Omental fat pad (tissue), 4 donors: ENCODE measurements at places on chromosomes 7 and 10. TPM values are rescaled to one million over a fixed set of nuclear protein-coding genes. Genes with fewer than 3 reads are reported as not detected.

- no peak for DNase-seq
Measured at GRCh38 chr10:120929166-120929565, 78.0 kb downstream of the WDR11 start.

GRCh38 chr7:44289341-44290251, 35.8 kb downstream of the CAMK2B start:
- peak; percentile 12 for DNase-seq

DNA sequence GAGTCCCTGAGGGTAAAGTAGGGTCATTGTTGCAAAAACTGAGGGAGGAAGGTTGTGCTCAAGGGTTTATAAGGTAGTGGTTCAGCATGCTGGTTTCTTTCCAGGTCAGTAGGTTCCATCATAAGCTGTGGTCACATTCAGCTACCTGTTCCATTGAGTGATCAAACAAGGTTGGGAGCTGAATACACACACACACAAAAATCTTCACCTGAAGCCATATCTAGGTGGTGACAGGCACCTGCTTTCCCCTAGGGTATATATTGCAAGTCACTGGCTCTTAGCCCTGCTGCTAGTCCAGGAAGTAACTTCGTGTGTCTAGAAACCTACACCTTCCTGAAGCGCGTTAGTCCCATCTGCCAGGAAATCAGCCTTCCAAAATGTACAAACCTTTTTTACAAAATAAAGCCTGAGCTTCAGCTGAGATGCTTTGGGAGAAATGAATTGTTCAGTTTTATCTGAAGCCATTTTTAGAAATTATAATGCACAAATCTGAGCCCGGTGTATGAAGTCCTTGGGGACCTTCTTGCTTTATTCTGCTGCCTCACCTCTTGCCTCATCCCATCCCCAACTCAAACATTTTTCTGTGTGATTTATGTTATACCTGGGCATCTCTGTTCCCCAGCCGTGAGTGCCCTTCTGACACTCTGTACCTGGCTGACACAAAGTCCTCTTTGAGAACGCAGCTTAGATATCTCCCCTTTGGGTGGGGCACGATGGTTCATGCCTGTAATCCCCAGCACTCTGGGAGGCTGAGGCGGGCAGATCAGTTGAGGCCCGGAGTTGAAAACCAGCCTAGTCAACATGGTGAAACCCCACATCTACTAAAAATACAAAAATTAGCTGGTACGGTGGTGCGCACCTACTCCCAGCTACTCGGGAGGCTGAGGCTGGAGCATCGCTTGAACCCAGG, 10.6 kb upstream of the LAMTOR4 start:
- no peak for DNase-seq

The ABCA13 gene
- 0.37 TPM for total RNA-seq

DNA sequence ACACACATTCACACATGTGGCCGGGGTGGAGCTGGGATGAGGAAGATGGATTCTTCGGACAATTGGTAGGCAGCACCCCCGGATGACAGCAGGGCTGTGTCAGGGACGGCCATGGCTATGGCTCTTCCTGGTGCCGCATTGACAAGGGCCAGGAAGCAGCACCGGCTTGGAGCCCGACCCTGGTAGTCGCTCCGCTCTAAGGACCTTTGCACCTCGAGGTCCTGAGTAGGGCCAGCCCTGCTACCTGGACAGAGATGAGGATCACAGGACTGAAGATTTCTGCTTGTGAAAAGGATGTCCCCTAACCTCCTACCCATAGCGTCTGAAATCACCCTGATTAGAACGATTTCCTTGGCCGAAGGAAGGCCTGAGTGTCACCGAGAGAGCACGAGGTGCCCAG, 134.1 kb downstream of the ADARB2 start:
- no peak for DNase-seq

The TSPAN12 gene
- 8.5 TPM for total RNA-seq

GRCh38 chr7:8343556-8343955, 81.6 kb upstream of the ICA1 start:
- no peak for DNase-seq

- no peak for DNase-seq
Measured at GRCh38 chr7:3218411-3219225, 82.4 kb upstream of the SDK1 start.

- DNase-seq, result no peak
Measured at GRCh38 chr7:100367251-100367620, 6.1 kb upstream of the PILRA start.

DNA sequence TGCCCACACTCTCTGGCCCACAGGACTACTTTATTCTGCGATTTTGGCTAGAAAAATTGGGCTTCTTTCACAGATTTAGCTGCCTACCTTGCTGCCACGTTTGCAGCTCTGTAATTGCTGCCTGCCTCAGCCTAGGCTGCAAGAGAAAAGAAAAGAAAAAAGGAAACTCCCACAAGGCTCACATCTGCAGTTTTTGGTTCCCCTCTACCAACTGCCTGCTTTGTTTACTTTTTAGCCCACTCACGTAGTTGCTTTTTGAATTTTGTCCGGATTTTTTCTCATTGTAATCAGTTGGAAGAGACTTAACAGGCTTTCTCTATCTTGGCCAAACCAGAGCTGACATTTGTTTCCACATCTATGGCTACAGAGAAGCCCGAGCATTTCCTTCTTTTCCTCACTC, 24.3 kb downstream of the SUN3 start:
- no peak for DNase-seq

DNA sequence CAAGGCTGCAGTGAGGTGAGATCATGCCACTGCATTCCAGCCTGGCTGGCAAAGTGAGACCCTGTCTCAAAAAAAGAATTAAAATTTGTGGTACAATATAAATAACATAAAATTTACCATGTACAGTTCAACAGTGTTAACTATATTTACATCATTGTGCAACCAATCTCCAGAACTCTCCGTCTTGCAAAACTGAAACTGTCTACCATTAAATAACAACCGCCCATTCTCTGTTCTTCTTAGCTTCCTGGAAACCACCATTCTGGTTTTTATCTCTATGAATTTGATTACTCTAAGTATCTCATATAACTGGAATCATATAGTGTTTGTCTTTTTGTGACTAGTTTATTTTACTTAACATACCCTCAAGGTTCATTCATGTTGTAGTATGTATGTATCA, 167.6 kb downstream of the AUTS2 start:
- no peak for DNase-seq

DNA sequence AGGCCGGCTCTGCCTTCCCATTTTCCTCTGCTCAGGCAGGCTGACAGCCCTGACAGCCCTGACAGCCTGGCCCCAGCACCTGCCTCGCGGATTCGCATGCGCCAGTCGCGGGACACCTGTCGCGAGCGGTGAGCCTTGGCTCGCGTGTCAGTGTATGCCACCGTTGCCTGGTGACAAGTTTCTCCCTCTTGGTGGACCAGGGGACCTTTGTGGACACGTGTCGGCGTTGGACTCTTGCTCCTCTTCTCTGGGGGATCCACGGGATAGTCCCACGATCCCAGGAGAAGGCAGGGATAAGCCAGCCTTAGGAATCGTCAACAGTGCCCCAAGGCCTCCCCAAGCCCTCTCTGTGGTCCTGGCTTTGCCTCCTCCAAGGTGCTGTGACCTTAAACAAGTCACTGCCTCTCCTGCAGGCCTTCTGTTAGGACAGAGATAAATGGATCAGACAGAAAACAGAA, 18.1 kb upstream of the ZNF273 start:
- DNase-seq, result no peak

DNA sequence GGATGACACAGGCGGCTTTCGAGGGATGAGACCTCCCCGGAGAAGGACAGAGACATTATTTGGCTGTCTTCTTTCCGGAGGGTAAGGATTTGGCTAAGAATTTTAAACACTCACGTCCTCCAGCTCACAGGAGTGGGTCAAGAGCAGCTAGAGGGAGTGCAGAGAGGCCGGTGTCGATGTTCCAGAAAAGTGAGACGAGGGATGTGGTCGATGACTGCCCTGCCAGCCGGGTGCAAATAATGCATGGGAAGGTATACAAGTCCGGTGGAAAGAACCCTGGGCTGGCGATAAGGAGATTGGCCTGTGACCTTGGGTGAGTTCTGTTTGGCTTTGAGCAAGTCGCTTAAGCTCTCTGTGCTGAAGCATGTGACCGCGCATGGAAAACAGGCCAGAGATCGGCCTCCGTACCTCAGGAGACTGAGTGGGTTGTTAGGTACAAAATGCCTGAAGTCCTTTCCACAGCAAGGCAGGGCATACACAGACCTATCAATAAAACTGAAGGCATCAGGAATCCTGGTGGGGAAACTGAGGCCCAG, 149.1 kb downstream of the UBE2H start:
- DNase-seq, result no peak

The STEAP4 gene
- total RNA-seq, result 47.9 TPM

The SPDYE2B gene
- not detected for total RNA-seq

- DNase-seq, result no peak
Measured at GRCh38 chr10:31657434-31657872, 271.2 kb downstream of the ARHGAP12 start.

DNA sequence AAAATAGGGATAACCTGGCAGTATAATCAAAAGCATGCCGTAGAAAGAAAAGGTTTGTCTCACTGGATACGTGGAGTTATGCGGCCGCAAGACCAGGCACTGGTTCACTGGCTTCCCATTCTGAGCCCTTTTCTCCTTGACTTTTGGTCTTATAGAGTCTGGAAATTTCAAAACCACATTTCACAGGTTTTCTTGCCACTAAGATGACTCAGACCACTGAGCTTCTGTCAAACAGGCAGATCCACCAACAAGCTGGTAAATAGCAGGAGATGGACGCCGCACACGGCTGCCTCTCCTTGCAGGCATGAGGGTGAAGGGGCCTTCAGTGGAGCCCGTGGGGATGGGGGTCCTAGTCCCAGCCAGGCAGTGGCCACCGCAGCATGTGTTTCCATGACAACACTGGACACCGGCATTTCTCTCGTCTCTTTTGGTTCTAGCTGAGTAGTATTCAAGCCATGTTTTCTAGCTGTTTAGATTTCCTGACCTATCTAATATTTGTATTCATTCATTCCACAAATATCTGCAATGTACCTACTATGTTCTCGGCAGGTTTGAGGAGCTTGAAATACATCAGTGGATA, 55.5 kb downstream of the KLF6 start:
- DNase-seq, result no peak

GRCh38 chr7:80719261-80719660, 80.8 kb downstream of the CD36 start:
- no peak for DNase-seq

- DNase-seq, result no peak
Measured at GRCh38 chr7:25353196-25353595, 124.9 kb upstream of the NPVF start.

The RPP30 gene
- total RNA-seq, result 23.1 TPM

- no peak for DNase-seq
Measured at GRCh38 chr10:19606968-19607367, 209.3 kb upstream of the PLXDC2 start.

The BAZ1B gene
- 54.1 TPM for total RNA-seq

DNA sequence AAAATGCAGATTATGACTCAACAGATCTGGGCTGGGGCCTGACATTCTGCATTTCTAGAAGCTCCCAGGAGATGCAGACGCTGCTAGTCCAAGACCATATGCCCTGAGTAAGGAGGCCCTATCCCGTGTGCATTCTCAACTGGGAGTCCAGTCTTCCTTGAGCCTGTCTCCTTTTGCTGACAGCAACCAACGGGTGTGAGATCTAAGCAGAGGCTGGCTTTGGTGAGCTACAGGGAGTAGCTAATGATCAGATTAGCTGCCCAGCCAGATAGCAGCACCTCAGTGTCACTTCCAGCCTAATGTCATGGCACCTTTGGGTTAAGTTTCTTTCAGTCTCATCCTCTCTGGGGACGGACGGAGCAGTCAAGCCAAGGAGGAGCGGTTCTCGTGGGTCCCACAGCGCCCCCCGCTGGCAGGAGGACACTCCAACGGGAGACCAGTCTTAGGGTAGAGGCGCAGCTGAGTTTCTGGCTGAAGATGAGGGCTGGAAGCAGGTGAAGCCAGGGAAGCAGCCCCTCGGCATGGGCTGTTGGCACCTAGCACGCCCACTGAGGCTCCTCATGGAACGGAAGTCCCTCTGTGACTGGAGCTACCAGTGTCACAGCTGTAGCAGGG, 154.0 kb downstream of the CCDC3 start:
- DNase-seq, result no peak

GRCh38 chr7:5077740-5078139, 32.1 kb downstream of the RBAK start:
- DNase-seq, result no peak

GRCh38 chr7:133054162-133054840, 27.6 kb downstream of the CHCHD3 start:
- DNase-seq, result no peak

GRCh38 chr7:18276380-18276779, 219.2 kb upstream of the HDAC9 start:
- no peak for DNase-seq

The DGKI gene
- 0.16 TPM for total RNA-seq

- DNase-seq, result no peak
Measured at GRCh38 chr10:104028146-104028545, 57.5 kb downstream of the COL17A1 start.

The ZNF282 gene
- total RNA-seq, result 10.6 TPM

The ICA1 gene
- total RNA-seq, result 49.1 TPM

DNA sequence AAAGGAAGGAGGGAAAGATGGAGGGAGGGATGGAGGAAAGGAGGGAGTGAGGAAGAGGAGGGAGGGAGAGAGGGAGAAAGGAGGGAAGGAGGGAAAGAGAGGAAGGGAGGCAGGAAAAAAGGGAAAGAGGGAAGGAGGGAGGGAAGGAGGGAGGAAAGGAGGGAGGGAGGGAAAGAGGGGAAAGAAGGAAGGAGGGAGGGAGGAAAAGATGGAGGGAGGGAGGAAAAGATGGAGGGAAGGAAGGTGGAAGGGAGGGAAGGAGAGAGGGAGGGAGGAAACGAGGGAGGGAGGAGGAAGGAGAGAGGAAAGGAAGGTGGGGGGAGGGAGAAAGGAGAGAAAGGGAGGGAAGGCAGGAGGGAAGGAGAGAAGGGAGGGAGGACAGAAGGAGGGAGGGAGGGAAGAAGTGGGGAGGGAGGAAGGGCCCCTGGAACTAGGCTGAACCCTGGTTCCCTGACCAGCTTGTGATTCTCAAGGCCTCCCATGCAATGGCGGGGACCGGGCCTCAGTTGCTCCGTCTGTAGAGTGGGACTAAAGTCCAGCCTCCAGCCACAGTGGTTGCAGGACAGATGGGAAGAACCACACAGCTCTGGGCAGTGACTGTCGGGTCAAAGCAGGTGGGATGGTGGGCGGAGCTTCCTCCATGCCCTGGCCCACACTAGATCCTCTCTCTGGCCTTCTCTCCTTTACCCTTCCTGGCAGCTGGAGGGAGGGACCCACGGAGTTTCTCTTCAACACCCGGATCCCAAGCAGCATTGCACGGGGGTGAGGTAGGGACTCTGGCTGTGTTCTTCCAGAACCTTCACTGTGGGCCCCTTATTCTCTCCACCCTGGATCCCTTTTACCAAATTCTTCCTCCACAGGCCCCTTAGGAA, 4.3 kb upstream of the TTYH3 start:
- DNase-seq, result no peak

- DNase-seq, result no peak
Measured at GRCh38 chr10:15485684-15486316, 114.7 kb upstream of the FAM171A1 start.

DNA sequence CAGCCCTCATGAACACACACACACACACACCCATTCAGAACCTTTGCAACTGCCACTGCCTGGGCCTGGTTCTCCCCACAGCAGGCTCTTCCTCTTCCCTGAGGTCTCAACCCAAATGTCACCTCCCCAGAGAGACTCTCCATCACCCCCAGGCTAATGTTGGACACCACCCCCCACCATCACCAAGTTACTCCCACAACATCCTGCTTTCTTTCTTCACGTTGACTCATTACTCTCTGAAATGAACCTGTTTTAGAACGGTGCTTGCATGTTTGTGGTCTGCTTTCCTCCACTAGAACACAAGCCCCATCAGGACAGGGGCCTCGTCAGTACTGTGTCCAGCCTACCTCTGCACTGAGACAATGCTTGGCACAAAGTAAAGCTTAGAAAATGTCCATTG, 16.0 kb downstream of the AFAP1L2 start:
- no peak for DNase-seq

The TUBAL3 gene
- not detected for total RNA-seq

GRCh38 chr10:21572578-21572977, 38.5 kb downstream of the MLLT10 start:
- DNase-seq, result no peak
